Substantia nigra (tissue), 51 donors: ENCODE measurements at places on chromosomes 5 and 9.
A peak's percentile ranks its signal among the peaks of the same experiment; 100 is the strongest.

DNA sequence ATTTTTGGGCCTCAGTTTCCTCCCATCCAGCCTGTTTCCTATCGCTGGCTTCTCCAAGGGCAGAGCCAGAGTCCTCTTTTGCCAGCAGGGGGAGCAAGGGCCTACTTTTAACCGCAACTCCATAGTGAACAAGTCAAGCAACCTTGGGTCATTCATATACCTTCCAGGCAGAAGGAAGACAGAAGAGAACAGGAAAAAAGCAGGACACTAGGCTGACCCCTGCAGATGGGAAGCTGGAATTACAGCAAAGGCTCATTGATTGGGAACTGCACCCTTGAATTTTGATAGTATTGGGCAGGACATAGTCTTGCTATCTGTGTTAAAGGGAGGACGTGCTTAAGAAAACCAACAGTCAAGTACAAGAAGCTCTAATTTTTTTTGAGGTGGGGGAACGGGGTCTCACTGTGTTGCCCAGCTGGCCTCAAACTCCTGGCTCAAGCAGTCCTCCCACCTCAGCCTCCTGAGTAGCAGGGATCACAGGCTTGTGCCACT lies 30.1 kb downstream of the QRFP start:
- DNase-seq = peak; percentile 55

DNA sequence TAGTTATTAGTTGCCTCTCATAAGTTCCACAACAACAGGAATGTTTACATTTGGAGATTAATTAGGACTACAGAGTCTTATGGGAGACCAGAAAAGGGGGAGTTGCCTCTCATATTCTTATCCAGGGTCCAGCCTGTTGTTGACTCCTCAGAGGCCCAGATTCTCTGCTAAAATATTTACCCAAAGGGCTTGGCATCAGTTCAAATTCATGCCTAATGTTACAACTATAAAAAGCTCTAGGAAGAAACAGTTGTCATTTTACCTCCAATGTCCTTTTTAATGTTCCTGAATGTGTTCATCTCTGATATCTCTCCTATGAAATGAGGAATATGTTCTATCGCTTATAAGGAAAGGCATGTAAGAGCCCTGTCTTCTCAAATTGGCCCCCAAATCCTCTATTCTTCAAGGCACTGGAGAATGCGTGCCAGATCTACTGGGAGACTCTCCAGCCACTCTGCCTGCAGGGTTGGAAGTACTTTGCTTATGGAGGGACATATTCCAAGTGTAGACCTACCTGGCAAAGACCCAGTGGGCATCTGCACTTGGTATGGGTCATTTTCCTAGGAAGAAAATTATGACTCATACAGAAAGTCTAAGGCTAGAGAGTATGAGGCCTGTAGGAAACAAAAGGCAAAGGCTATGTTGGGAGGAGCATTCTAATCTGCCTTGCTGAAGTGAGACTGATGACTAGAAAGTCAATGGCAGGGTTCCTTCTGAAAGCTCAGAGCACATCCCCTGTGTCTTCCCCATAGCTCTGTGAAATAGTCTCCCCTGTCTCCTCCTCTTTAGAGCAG lies 192.6 kb downstream of the ESM1 start:
- DNase-seq = no peak

GRCh38 chr5:149823375-149823774 lies 93.3 kb downstream of the PPARGC1B start:
- no peak for DNase-seq

GRCh38 chr5:117103703-117104102 lies 529.1 kb upstream of the SEMA6A start:
- no peak for DNase-seq

DNA sequence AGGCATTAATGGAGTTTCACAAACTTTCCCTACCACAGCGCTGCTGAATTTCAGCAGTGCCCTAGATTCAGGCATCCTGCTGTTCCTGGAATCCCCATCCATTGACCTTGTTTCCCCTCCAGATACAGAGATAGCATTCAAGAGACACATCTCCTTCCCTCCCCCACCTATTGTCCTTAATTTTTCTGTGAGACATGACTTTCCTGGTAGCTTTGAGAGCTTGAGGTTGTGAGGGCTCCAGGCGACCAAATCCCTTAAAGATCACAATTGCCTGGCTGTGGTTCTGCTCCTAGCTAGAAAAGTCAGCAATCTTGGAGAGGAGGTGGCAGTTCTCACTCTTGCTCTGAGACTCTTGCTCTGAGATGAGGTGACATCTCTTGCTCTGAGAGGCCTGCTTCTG lies 48.0 kb downstream of the PRR16 start:
- no peak for DNase-seq

GRCh38 chr5:62477801-62478200 lies 65.2 kb downstream of the IPO11 start:
- DNase-seq = no peak

- peak; percentile 83 for DNase-seq
Observed at GRCh38 chr9:128723866-128724743, at the start of gene ZDHHC12. Gene ZDHHC12, minus strand, starts transcription at chr9:128724127. Its CDS starts 34 bp downstream, at chr9:128724093.

DNA sequence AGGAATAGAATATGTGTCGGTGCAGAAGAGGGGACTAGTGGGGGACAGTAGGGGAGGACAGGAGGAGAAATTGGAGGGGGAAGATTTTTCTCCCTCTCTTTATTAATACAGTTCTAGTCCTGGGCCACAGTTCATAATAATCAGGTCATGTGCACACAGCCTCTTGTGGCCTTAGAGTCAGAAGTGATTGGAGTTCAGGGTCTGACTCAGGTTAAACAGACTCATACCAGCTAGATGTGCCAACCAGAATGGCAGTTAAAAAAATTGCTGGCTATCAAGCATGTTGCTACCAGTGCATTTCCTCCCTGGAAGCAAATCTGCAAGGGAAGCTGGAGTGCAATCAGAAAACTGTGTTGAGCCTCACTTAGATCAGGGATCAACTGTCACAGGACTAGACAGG lies 132.7 kb upstream of the MAP1B start:
- DNase-seq = no peak

GRCh38 chr9:5278486-5278885 lies 26.0 kb downstream of the RLN2 start:
- DNase-seq = no peak

- peak; percentile 4 for DNase-seq
Observed at GRCh38 chr9:29830821-29831220, 2257.5 kb upstream of the C9orf72 start.

GRCh38 chr5:101590384-101590783 lies 687.3 kb upstream of the ST8SIA4 start:
- no peak for DNase-seq

- no peak for DNase-seq
Observed at GRCh38 chr5:160452036-160452435, 30.4 kb downstream of the PTTG1 start.

GRCh38 chr5:54234304-54234933 lies 76.0 kb downstream of the ARL15 start:
- DNase-seq = no peak

DNA sequence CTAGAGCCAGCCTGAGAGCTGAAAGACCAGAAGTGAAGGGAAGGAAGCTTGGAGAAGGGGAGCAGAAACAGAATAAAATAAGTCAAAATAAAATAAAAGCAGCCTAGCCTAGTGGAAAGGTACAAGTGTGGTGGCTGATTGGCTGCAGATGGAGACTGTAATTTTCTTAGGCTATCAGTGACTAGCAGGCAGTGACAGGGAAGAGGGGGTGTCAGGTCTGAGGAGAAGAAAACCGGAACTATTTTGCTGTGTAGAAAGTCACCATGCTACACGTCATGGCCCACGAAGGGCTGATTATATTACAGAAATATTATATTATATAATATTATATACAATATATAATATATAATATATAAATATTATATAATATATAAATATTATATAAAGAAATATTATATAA lies 98.1 kb upstream of the TAF11L2 start:
- no peak for DNase-seq

DNA sequence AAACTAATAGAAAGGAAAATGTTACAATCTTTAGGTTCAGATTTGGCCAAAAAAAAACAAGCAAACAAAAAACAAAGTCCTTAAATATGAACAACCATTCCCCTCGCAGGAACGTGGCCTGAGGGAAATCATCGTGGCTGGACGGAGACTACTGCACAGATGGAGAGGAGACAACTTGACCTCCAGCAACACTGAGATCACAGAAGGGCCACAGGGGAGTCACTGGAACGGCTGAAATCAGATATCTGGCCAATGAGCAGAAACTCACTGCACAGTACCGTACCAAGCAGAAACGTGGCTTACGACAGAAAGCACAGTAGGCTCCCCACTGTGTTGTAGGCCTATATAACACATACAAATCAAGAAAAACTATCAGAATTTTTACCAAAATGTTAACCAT lies 27.7 kb downstream of the CAMSAP1 start:
- DNase-seq = no peak

DNA sequence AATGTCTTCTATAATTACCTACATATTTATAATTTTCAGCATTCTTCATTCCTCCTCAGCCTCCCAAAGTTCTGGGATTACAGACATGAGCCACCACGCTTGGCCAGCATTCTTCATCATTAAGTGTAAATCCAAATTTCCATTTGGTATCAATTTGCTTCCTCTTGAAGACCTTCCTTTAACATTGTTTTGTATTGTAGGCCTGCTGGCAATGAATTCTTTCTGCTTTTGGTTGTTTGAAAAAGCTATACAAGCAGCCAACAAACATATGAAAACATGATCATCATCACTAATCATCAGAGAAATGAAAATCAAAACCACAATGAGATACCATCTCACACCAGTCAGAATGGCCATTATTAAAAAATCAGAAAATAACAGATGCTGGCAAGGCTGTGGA lies 56.4 kb downstream of the GCNT4 start:
- no peak for DNase-seq

DNA sequence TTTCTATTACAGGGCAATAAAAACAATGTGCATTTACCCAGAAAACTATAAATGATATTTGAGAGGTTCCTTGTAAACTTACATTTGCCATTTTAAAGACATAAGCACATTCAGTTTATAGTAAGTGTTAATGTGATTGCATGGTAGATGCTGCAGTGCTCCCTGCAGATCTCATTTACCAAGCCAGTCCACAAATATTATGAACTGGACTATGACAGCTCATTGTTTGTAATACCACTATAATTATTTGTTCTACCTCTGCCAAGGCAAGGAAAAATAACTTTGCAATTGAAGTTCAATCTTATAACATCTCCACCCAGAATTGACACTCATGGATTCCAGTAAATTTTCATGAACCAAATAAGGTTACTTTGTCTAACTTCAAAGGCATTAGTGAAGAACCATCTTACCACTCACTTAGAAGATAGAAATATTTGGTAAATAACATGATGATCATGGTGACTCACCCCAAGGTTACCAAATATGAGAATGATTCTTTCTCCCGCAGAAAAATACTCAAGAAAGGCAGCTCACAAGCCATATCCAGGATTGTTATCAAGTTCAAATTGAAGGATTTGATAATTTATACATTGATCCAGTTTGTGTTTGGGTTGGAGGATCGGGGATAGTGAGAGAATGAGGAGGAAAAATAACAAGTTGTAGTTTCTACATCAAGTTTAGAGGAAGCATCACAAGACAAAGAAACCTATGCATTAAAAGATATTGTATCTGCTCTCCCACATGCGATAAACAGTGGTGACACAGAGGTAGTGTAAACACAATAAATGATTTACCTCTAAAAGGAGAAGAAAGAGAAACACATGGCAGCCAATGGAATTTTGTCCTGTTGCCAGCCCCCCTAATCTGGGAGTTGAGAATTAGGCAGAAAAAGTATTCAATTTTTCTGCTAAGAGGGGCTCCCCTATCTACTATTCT lies 29.5 kb downstream of the CDH9 start:
- DNase-seq = no peak

DNA sequence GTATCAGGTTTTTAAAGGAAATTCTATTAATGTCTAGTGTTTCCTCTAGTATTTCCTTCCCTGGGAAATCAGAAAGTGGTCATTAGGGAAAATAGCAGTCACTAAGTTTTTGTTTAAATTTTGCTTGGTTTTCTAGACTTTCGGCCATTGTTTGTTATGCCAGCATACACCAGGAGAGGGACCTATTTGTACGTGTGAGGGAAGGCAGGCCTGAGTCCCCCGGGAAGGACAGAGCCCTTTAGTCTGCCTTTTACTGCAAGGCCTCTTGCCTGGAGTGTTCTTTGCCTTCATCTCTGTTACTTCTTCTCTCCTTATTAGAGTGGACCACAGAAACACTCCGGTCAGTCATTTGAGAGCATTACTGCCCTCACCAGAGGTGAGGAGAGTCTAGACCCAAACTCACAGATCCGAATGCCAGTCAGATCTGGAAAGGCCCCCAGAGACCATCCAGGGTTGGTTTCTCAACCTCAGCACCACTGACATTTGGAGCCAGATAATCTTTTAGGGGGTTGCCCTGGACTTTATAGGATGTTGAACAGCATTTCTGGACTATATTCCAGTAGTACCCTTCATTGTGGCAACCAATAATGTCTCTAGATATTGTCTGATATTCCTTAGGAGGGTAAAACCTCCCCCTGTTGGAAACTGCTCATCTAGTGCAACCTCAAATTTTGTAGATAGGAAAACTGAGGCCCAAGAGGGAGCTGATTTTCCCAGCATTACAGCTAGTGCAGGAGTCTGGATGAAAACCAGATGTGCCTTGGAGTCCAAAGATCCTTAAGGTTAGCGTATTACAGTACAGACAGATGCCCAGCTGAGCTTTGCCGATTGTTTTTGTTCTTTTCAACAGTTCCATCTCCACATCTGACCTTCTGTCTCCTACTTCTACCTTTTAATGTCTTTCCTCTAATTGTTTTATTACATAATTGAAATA lies 93.0 kb upstream of the NIPAL4 start:
- no peak for DNase-seq

DNA sequence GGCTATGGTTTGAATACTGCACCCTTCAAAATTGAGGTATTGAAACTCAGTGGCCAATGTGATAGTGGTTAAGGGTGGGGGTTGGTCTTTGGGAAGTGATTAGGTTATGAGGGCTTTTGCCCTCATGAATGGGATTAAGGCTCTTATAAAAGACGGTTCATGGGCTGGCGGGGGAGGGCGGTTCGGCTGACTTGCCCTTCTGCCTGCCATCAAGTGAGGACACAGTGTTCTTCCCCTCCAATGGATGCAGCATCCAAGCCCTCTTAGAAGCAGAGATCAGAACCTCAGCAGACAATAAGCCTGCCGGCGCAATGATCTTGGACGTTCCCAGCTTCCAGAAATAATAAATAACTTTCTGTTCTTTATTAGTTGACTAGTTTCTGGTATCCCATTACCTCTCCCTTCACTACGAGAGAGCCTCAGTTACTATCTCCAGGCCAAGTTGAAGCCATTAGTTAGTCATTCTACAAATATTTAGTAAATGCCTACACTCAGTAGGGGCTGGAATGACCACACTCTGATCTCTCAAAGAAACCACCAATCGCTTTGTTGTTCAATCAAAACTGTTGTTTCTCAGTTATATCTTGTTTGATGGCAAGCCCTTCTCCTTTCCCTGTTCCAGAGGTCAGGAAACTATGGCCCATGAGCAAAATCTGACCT lies 219.3 kb downstream of the TSSK1B start:
- DNase-seq = no peak

GRCh38 chr9:137301081-137301947 lies 757 bp downstream of the NRARP start:
- no peak for DNase-seq

DNA sequence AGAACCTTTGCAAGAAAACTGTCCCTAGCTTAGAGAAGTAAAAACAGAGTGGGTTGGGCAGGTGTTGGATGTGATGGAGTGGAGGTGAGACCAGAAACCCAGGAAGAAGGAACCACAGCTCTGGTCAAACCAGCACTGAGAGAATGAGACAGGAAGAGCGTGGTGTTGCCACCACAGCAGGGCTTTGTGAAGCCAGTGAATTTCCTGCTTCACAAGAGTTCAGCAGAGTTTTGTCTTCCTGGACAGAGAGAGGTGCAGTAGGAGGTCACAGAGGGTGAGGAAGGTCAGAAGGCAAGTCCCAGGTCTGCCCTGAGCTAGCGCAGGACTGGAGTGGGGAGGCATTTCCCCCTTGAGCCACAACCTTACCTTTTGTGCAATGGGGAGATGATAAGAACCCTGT lies 2306.2 kb upstream of the ACO1 start:
- no peak for DNase-seq
